OCI-LY7 (cell line): ENCODE measurements at places on chromosomes 1 and 21.

DNA sequence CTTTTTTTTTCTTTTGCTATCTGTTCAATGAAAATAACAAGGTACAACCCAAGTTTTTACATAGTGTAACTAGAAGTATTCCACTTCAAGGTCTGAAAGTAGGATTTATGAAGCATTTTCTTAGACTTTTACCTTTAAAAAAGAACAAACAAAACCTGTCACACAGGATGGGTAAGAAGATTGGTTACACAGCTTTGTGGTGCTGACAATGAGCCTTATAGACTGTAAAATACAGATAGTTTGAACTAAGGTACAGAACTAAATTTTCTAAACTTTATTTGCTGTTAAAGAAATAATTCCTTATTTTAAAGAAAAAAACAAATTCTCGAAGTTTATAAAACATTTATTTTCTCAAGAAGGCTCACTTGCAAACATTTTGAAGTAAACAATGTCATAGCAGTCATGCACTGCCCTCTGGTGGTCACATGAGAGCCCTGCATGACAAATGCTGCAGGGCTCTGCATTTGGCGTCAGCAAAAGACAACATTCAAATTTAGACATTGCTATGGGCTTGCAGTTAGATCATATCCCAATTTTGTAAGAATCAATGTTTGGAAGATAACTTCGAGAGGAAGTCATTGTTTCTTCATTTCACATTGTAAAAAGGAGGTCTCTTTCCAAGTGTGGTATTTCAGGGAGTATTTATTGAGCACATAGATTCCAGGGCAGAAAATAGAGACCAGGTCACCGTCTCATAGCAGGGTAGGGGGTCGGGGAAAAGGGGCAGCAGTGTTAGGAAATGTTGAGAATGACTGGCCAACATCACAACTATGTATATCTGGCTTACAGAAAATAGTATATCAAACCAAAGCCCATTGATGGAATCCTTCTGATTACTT is 115.3 kb upstream of the FMN2 start:
- peak; percentile 55 for DNase-seq

- no peak for DNase-seq
These were observed 28.7 kb downstream of the PADI3 start for GRCh38 chr1:17277511-17278159.

DNA sequence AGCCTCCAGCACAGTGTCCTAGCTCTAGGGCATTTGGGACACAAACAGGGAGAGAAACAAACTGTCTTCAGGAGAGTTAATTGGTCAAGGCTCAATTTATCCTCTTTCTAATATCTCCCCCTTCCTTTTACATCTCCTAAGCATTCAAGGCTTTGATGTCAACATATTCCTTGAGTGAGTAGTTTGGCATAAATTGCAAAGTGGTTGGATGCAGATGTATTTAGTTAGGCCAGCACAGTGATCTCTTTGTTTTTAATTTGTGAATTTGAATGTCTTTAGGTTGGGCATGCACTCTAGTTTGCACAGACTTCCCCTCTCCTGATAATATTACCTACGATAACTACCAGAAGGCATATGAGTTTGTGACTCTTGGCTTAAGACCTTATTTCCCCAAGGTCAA is 12.5 kb upstream of the OLFML2B start:
- DNase-seq: no peak

DNA sequence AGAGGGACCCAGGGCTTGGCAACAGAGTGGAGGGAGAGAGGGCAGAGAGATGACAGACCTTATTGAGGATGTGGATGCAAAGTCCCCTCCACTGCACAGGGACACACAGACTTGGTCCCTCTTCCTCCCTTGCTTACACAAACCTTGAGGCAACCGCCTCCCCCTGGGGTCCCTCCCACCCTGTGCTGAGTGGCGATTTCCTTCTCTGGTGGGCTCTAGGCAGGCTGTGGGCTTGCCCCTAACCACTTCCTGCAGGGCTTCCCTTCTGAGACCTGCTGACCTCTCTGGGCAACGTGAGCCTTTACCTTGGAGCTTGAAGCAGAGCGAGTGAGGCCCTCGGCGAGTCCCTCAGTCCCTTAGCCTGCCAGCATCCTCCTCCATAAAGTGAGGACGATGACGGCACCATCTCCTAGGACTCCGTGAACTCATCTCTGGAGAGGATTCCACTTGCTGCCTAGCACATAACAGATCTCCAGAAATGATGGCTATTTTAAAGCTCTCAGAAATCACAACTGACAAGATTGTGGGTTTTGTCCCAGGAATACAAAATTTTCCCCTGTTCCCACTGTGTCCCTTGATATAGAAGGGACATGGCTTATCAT is 25.0 kb downstream of the KIAA1614 start:
- no peak for DNase-seq

DNA sequence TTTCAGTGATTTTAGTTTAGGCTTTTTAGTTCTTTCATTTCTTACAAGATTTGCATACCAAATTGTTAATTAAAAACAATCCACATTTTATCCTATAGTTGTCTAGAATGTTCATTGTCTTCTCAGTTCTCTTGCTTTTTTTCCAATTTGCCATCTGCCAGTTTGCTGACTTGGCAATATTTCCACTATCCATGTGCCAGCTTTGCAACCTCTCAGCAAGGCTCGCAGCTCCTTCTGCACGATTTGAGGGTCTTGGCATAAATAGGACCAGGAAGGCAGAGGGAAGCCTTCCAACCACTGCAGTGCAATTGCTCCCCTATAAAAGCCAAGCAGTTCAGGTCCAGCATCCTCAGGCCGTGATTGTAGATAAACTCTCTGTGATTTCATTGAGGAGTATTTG is 306.8 kb upstream of the FMN2 start:
- DNase-seq: no peak

DNA sequence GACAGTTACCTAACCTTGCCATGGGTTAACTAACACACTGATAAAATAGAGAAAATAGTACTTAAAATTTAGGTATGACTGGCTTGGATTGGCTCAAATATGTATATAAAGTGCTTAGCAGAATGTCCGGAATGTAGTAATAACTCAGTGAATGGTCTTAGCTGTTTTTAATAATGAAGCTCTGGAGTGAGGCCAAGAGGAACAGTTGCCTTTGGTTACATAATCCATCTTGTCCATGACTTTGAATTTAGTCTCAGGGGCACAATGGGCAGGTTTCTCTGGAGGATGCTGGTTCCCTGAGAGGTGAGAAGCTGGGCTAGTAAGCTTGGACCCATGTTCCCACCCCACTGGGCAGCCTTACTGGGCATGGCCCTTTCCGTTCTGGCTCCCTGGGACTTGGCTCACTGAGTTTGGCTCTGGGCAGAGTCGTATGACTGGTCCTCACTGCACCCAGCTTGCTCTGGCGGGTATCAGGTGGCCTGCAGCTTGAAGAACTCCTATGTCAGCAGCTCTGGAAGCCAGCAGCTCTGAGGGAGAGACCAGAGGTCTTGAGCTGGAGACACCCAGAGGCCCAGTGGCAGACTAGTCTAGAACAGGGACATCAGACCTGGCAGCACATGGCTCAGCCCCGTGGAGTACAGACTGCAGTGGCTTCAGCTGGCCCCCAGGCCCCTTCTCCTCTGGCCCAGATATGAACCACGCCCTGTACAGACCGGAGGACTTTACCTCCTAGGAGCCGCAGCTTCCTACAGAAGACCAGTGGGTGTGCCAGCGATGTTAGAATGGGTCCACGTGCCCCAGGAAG is 40.4 kb downstream of the TENT5C start:
- DNase-seq: no peak

DNA sequence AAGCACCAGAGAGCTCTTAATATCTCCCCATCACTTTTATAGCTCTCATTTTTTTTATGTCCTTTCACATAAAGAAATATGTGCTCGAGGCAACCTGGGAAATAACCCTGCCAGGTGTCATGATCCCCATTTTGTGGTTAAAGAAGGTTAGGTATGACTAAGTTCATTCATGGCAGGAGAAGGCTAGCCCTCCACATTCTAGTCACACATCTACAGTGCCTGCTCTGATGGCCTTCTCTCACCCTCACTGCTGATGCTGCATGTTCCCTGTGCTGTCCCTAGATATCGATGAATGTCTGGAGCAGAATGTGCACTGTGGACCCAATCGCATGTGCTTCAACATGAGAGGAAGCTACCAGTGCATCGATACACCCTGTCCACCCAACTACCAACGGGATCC is 187.5 kb downstream of the TPR start:
- DNase-seq: no peak

GRCh38 chr21:30194701-30195299 is 21.1 kb downstream of the CLDN8 start:
- peak; percentile 38 for DNase-seq

GRCh38 chr1:208232662-208233038 is 11.5 kb downstream of the PLXNA2 start:
- no peak for DNase-seq

DNA sequence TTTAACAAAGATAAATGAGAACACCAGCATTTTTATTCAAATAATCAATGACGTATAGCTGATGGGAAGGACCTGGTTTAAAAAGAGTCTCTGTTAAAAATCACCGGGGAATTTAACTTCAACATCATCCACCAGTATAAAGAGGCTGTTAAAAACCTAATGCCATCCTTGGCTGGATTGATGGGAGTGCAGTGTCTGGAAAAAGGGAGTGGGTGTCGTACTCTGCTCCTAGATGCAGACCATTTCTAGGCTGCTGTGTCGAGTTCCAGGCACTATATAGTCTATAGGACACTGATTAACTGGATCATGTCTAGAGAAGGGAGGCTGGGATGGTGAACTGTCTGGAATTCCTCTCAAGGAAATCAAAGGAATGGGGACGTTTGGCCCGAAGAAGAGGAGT is 36.1 kb downstream of the DDX20 start:
- no peak for DNase-seq

GRCh38 chr1:167955915-167956314 is 19.0 kb upstream of the MPC2 start:
- no peak for DNase-seq

- no peak for DNase-seq
These were observed 39.3 kb upstream of the TENT5C start for GRCh38 chr1:117566556-117566955.

DNA sequence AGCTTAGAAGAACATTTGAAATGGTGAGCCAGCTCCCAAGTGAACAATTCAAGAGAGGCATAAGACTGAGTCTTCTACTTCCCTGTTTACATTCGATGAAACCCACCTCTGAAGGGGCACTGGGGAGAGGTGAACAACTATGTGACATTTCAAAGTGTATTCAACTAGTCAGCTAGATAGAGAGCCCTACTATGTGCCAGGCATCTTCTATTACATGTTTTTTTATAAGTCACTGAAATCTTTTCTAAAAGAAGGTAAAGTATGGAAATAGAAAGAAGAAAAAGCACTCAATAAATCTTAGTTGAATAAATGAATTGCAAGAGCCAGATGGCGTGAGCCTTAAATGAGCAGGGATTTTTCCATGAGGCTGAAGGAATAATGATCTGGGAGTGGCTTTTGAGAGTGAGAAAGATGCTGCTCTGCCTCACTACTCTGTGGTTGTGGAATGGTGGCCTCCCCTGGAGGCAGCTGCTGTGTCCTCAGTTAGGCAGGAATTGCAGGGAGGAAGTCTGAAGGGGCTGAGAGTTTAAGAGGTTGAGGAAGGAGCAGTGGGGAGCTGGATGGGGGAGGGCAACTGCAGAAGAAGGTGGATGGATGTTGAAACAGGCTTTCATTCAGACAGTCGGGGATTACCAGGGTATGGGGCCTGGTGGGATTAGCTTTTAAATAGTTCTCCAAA is 10.4 kb upstream of the PTPRF start:
- no peak for DNase-seq

DNA sequence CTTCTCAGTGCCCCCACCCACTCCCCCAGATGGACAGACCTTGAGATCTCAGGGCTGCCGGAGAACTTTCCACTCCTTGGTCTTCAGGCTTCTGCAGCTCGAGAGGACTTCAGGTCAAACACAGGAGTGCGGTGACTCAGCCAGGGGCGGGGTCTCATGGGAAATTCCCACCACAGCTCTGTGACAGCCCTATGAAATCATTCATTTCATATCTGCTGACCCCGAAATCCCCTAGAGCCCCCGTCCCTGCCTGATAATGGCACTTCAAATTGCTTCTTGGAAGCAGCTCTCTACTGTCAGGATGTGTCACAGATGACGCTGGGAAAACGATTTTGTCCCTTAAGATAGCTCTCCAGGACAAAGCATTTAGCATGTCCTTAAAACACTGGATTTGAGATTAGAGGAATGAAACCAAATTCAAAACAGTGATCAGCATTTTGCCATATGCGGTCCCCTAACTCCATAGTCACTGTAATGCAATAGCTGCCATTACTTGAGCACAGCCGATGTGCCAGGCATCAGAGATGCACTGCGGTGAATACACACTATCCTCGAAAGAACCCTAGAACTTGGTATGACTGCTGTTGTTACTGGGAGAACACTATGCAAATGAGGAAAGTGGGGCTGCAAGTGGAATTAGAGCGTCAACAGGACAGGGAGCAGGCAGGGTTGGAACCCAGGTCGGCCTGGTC is at the start of gene TNFRSF9:
TNFRSF9 (minus strand) TSS at position 95 of the 692 bp plus-strand sequence. CDS start 845 bp downstream, outside the sequence.
- DNase-seq: no peak

DNA sequence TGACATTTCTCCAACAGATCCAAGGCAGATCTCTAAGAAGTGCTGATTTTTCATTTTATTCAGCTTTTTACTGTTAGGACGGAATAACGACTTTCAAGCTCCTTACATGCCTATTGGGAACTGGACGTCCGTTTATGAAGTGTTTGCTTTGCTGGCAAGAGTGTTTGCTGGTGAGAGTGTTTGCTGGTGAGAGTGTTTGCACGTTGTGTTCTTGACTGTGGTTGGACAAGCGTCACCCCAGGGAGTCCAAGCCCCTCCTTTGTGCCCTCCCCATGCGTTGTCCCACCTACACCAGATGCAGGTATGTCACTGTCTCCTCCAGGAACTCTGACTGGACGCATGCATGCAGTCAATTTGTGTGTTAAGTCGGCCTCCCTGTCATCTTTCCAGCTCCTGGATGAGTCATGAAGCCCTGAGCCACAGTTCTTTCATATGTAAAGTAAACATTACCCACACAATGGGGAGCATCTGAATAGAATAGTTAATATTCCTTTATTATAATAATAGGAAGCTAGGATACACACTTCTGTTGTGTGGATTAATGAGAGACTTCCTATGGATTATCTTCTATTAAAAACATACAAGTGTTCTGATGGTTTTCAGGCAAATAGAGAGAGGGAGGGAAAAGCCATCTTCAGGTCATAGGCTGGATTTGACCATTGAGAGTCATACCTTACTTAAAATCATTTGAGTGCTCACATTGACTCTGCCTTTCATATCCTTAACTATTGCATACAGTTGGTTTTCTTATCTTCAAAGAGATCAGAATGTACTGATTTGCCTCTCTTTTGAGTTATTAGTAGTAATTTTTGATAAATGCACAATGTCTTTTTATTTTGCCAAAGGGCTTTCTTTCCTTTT is 119.2 kb downstream of the GALNT2 start:
- DNase-seq: no peak

GRCh38 chr1:41823471-41823870 is 95.3 kb downstream of the HIVEP3 start:
- no peak for DNase-seq

- no peak for DNase-seq
These were observed 87.4 kb downstream of the GREM2 start for GRCh38 chr1:240524356-240525069.

GRCh38 chr1:36783475-36783874 is 250.8 kb downstream of the GRIK3 start:
- DNase-seq: no peak
